ENCODE measurements at places on chromosomes 6 and 20.

- no peak for DNase-seq
Observed at GRCh38 chr6:139482287-139482686, 107.8 kb upstream of the CITED2 start.

GRCh38 chr6:107756660-107757355, 67.3 kb downstream of the SCML4 start:
- DNase-seq, result no peak

- DNase-seq, result no peak
Observed at GRCh38 chr20:10770753-10771152, 97.0 kb upstream of the JAG1 start.

DNA sequence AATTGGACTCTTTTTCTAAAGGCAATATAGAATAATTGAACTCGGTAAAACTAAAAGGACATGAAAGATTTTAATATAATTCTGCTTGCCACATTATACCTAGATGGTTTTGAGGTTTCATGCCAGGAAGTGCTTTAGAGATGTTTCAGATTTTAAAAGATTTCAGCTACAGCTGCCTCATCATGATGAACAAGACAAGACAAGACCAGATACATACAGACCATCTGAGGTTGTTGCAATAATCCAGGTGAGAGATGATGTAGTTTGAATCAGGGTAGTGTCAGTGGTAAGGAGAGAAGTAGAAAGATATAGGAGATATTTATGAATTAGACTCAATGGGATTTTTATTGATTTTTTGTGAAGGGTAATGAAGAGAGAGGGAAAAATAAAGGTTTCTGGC, 374.3 kb upstream of the HSF2 start:
- DNase-seq, result no peak

GRCh38 chr20:40654876-40655275, 34.2 kb downstream of the MAFB start:
- DNase-seq, result no peak

DNA sequence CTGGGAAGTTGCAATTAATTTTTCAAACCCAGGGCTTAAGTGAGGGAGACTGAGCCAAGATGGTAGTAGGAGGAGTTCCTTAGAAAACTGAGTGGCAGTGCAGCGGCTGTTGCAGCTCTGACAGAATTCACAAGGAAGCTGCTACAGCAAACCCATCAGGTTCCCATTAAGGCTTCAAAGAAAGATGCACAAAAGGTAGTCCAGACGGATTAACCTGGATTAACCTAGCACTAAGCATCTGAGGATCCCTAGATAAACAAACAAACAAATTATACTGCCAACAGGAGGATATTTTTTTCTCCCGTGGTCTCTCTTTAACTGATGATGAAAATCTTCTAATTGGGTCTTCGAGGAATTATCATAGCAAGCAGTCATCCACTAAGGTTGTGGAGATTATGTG, 5.2 kb downstream of the TENT5A start:
- DNase-seq, result no peak

DNA sequence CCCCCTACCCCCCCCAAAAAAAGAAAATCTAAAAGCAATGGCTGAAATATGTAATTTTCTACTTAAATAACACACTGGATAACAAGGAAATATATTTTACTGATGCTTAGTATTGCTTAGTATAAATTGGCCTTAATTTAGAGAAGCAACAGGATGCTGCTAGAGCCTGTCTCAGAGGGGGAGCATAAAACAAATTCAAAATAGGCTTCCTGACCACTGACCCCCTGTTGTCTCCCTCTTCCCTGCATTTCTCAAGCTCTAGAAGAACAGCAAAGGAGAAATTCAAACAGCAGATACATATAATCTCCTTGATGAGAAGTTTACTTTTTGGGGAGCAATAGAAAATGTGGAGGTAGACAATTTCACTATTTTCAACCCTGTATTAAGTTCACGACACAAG, 631.1 kb upstream of the GJE1 start:
- DNase-seq, result no peak

DNA sequence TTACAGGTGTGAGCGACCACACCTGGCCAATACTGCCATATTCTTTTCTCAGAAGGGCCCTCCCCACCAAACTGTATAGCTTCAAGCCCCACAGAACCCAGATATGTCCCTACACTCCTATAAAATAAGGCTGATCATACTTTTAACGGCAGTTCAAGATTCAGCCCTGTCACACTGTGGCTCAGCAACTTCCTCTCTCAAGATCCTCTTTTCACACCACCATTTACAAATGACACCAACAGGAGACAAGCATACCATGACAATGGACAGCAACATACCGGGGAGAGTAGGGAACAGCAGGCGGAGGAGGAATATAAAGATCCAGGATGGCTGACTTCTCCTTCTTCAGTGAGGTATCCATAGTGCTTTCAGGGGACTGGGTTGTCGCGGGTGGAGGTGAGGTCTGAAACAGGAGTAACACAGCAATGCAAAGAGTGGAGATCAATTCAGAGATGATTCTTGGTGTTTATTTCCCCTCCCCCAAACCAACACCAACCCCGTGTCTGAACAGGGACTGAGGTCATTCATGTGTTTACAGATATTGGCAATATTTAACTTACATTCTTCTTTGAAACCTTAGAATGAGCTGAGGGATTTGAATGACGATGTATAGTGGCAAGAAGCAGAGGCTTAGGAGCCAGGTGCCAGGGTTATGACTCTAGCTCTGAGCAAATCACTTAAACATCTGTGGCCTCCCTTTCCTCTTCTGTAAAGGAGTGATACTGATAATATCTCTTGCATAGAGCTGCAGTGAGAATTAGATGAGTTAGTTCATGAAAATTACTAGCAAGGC, 57.6 kb upstream of the IPCEF1 start:
- no peak for DNase-seq

- no peak for DNase-seq
Observed at GRCh38 chr20:32985596-32985995, 18.6 kb downstream of the SUN5 start.

GRCh38 chr6:135008072-135008940, 46.3 kb downstream of the HBS1L start:
- no peak for DNase-seq

GRCh38 chr6:122008101-122008999, 391.1 kb upstream of the HSF2 start:
- DNase-seq, result no peak

- no peak for DNase-seq
Observed at GRCh38 chr6:100338090-100338489, 126.6 kb downstream of the SIM1 start.

DNA sequence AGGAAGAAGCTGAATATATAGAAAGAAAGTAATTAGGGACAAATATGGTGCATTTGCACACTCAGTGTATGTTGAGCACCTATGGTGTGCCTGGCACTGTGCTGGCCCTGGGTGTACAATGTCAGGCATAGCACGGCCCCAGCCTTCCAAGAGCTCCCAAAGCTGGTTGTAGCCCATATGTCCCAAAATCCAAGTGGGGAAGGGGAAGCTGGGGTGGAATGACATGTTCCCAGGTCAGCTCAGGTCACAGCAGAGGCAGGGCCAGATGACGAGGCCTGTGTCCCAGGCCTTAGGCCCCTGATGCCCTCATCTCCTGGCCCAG, 170.0 kb downstream of the VEGFA start:
- DNase-seq, result no peak

- DNase-seq, result no peak
Observed at GRCh38 chr20:63542696-63543095, 4.9 kb downstream of the SRMS start.

DNA sequence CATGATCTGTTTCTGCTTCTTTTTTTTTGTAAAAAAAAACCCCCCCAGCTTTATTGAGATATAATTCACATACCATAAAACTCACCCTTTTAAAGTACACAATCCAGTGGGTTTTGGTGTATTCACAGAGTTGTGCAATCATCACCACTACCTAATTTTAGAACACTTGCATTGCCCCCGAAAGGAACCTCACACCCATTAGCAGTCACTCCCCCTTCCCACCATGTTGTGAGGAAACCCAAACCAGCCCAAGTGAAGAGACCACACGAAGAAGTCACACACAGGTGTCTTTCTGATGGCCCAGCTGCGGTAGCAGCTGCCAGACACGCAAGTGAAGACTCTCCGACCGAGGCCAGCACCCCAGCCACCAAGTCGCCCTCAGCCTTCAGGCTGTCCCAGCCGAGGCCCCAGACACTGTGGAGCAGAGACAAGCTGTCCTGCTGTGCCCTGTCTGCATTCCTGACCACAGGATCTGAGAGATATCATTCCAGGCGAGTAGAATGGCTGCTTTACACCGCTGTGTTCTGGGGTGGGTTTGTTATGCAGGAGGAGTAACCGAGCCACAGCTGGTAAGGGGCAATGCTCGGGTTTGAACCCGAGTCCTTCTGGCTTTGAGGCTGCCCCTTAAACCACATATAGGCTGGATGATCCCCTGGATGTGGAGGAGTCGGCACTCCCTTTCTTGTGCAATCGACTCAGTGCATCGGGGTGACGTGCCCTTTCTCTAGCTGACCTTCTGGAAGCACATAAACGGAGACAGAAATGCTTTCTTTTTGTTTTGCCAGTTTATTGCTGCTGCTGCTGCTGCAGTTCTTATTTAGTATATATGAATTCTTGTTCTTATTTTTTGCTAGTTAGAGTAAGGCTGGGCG, 59.1 kb upstream of the PTPN1 start:
- DNase-seq, result no peak

- no peak for DNase-seq
Observed at GRCh38 chr6:54503144-54503543, 194.9 kb downstream of the TINAG start.

DNA sequence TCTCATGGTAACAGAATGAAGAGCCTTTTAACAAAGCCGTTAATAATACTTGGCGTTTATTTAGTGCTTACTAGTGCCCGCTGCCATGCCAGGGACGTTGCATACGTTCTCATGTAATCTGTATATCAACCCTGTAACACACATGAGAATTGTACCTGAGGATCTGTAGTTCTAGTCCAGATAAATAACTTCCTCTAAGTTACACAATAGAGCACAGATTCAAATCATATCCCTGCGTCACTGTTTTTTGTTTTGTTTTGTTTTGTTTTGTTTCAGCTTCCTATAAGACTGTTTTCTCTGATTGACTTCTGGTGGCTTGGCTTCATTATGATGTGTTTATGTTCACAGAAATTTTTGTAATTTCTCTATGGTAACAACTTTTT, 553 bp downstream of the ZSCAN16 start:
- DNase-seq, result no peak

- no peak for DNase-seq
Observed at GRCh38 chr6:106685833-106686232, 56.5 kb downstream of the QRSL1 start.

GRCh38 chr6:134984821-134985220, 34.9 kb upstream of the ALDH8A1 start:
- DNase-seq, result no peak

DNA sequence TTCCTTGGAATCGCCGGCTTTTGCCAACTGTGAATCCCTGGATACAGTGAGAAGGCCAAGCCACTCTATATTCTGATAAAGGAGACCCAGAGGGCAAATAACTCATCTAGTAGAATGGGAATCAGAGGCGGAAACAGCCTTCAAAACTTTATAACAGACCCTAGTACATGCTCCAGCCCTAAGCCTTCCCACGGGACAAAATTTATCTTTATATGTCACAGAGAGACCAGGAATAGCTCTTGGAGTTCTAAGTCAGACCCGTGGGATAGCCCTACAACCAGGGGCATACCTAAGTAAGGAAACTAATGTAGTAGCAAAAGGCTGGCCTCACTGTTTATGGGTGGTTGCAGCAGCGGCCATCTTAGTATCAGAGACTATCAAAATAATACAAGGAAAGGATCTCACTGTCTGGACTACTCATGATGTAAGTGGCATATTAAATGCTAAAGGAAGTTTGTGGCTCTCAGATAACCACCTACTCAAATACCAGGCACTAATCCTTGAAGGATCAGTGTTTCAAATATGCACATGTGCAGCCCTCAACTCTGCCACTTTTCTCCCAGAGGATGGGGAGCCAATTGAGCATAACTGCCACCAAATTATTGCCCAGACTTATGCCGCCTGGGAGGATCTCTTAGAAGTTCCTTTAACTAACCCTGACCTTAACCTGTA, 29.5 kb downstream of the CEP85L start:
- no peak for DNase-seq

GRCh38 chr6:24205020-24205492, 79.0 kb downstream of the NRSN1 start:
- peak; percentile 40 for DNase-seq

GRCh38 chr6:71367756-71368155, 79.1 kb downstream of the OGFRL1 start:
- no peak for DNase-seq

DNA sequence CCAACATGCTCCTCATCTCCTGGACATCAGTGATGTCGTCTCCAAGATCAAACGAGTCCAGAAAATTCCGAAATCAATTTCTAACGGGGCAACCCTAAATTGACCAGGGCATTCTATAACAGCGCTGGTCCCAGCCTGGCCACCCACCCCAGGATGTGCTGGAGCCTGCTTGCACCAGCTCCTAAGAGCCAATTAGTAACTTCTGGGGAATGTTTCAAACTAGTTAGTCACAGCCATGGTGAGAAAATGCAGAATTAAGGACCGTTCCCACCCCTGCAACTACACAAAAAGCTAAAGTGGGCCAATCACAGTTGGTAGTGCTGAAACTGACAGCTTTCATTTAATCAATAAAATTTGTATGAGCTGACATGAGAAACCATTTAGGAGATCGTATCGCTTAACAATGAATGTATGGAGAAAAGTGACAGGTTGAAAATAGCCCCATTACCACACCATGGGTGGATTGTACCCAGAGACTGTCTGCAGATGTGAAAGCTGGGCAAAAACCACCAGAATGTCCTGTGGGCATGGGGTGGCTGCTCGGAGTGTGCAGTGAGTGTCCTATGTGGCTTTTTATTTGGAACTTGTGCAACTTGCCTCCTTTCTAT, 165.7 kb upstream of the AFDN start:
- no peak for DNase-seq

- DNase-seq, result peak; percentile 33
Observed at GRCh38 chr6:32668226-32668747, 1.8 kb upstream of the HLA-DQB1 start.

DNA sequence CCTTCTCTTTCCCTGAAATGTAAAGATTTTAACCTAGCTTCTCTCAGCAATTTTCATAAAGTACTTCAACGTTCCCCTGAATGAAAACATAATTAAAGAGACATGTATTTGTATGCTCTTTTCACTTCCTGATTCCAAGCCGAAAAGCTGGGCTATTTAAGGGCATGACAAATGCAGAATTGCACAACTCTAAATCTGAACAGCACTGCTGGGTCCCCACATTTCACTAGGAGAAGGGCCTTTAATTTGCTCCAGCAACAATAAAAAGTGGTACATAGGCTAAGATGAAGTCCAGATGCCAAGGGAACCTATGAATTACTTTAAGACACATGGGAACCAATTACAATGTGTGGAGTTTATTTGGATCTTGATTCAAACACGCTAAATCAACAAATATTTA, 42.0 kb downstream of the IRAK1BP1 start:
- DNase-seq, result no peak
